ENCODE measurements at places on chromosomes 3 and 15.
A peak's percentile ranks its signal among the peaks of the same experiment; 100 is the strongest.

- peak; percentile 39 for DNase-seq
Measured at GRCh38 chr15:60384053-60384452, 13.7 kb downstream of the ANXA2 start.

- no peak for DNase-seq
Measured at GRCh38 chr3:46496746-46497555, 825 bp upstream of the RTP3 start.

- no peak for DNase-seq
Measured at GRCh38 chr15:91759560-91759959, 93.9 kb upstream of the SLCO3A1 start.

GRCh38 chr3:125001557-125002413, 54.0 kb downstream of the HEG1 start:
- DNase-seq, result no peak

GRCh38 chr3:149186219-149186618, 35.4 kb downstream of the CP start:
- DNase-seq, result no peak

- no peak for DNase-seq
Measured at GRCh38 chr3:135038186-135038585, 243.1 kb downstream of the EPHB1 start.

DNA sequence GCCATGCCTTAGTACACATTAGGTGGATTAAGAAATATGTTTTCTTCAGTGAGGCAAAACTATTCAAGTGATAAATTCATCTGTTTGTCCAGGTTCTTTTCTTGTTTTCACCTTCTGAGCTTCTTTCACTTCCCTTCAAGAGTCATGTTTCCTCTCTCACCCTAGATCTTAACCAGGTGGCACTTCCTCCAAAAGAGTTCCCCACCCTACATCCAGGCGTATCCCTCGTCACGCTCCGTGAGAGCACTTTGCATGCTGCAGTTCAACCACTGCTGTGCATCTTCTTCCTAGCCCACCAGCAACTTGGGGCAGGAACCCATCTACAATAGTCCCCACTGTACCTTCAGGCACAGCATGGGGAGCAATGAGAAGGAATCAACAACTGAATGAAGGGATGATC, 28.9 kb downstream of the OSBPL10 start:
- no peak for DNase-seq

- DNase-seq, result no peak
Measured at GRCh38 chr3:76998555-76998954, 41.3 kb upstream of the ROBO2 start.

GRCh38 chr3:192817506-192817905, 90.2 kb upstream of the FGF12 start:
- no peak for DNase-seq

GRCh38 chr15:49435174-49435573, 12.1 kb downstream of the FGF7 start:
- DNase-seq, result peak; percentile 43

GRCh38 chr3:155283092-155284056, 10.1 kb downstream of the STRIT1 start:
- DNase-seq, result no peak

GRCh38 chr3:183818706-183819624, 6.4 kb downstream of the MAP6D1 start:
- DNase-seq, result no peak

- DNase-seq, result no peak
Measured at GRCh38 chr3:30551927-30552326, 54.5 kb upstream of the TGFBR2 start.

GRCh38 chr15:34132881-34133280, 31.0 kb downstream of the PGBD4 start:
- no peak for DNase-seq

DNA sequence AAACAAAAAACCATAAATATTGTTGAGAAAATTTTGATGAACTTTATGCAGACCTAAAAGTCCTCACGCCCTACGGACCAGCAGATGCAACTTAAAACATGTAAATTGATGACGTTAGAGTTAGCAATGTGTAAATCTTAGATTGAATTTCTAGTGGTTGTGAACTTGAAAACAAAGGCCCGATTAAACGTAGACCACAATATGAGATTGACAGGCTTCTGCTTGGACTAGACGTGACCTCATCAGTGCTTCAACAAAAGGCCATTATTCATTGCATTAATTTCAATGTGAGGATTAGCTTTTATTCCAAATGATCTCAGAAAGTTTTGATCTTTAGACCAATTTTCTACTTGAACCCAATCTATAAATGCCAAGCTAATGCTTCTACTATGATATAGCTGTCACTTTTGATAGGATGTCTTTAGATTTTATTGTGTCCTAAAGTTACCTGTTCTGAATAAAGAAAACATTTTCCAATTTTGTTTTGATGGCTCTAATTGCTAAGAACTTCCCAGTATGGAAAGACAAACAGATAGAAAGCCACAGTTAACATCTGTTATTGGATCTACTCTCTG, 55.4 kb upstream of the SPPL2A start:
- DNase-seq, result no peak

DNA sequence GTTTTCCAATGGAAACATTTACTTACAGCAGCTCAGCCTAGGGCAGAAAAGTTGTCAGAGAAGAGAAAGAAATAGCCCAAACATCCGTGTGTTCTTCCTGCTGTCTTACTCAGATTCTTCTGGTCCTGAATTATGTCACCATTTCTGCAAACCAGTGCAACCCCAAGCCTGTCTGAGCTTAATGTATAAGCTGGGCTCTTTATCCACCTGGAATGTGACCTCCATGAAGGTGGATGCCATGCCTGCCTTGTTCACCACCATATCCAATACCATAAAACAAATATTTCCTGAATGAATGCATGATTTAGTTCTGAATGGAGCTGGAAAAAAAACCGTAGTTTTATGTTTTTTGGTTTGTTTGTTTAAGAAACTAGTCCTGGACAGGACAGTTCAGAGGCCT, 150.9 kb downstream of the RYR3 start:
- DNase-seq, result no peak

- DNase-seq, result no peak
Measured at GRCh38 chr3:184745526-184745925, 33.7 kb upstream of the MAGEF1 start.

GRCh38 chr3:146895026-146895749, 290.0 kb upstream of the PLSCR5 start:
- peak; percentile 79 for DNase-seq

- no peak for DNase-seq
Measured at GRCh38 chr15:58423831-58424608, 7.8 kb upstream of the LIPC start.

DNA sequence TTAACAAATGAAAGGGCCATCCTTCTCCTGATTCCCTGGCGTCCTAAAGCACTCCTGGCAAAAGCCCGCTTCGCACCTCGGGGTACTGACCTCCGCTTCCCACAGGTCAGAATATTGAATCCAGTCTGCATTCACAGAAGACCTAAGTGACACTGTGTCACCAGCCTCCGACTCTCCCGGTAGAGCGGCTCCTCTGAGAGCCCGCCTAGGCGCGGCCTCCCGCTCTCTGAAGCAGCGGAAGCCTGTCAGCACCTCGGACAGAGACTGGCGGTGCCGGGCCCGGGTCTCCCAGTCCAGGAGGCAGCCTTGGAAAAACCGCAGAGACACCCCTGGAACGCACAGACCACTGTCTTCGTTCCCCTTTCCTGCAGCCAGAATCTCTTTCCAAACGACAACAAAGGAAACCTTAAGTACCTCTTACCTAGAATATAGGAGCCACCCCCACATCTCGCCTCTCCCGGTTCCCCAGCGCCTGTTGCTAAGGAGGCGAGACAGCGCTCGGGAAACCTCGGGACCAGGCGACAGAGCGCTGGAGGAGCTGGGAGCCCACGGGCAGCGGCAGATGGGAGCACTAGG, 1.2 kb downstream of the GABRB3 start:
- DNase-seq, result no peak

- peak; percentile 43 for DNase-seq
Measured at GRCh38 chr3:100602506-100603444, 6.6 kb upstream of the ADGRG7 start.

DNA sequence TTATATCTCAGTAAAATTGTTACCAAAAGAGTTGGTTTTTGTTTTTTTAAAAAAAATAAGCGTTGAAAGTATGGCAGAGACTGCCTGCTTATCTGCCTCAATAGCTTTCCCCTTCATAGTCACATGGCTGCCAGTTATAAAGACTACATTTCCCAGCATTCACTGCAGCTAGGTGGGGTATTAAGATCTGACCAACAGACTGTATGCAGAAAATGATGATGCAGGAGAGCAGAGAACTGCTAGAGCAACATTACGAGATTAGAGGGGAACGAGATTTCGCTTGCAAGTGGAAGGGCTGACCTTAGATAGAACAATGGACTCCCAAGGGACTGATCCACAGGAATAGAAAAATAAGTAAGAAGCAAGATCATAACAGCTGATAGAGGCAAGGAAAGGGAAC, 14.3 kb downstream of the RHOA start:
- peak; percentile 47 for DNase-seq

DNA sequence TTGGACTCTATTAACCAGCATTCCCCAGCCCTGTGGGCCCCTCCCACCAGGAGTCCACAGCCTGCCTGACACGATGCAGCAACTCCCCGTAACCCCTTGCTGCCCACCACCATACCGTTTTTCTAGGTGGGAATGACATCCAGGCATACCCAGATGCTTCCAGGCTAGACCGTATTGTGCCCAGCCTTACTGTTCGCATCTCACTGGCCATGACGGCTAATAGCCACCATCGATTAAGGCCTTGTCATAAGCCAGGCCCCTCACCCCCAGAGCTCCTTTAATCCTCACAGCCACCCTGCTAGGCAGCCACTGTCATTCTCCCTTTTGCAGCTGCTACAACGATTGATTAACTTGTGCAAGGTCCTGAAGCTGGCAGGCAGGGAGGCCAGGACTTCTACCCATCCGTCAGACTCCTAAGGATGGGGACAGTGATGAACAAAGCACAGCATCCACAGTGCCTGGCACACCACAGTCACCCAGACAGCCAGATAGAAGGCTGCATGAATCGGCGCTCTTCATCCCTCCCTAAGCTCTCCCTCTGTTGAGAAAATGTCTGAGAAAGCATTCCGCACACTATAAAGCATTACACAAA, 60.0 kb upstream of the FLNB start:
- no peak for DNase-seq

- DNase-seq, result no peak
Measured at GRCh38 chr3:130712718-130713423, 33.8 kb downstream of the PIK3R4 start.

GRCh38 chr15:33822479-33822878, 145.8 kb upstream of the CHRM5 start:
- no peak for DNase-seq

GRCh38 chr3:99747915-99748314, 69.7 kb upstream of the CMSS1 start:
- DNase-seq, result peak; percentile 24

- no peak for DNase-seq
Measured at GRCh38 chr3:151526757-151527156, 65.9 kb upstream of the IGSF10 start.

DNA sequence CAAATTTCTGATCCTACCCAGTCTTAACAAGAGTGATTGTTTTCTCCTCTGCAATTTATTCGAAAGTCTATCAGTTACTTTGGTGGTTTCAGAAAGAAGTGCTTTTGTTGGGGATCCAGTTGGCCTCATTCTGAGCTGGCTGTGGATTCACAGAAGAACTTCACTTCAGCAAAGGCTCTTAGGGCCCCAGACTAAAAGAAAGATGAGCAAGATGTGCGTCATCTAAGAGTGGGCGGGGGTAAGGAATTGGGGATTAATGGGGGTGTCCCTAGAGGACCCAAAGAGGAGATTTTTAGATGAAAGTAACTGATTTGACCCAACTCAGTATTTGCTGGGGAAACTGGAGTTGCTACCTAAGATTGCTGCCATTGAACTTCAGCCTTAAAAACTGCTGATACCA, 63.9 kb upstream of the TSEN2 start:
- no peak for DNase-seq

DNA sequence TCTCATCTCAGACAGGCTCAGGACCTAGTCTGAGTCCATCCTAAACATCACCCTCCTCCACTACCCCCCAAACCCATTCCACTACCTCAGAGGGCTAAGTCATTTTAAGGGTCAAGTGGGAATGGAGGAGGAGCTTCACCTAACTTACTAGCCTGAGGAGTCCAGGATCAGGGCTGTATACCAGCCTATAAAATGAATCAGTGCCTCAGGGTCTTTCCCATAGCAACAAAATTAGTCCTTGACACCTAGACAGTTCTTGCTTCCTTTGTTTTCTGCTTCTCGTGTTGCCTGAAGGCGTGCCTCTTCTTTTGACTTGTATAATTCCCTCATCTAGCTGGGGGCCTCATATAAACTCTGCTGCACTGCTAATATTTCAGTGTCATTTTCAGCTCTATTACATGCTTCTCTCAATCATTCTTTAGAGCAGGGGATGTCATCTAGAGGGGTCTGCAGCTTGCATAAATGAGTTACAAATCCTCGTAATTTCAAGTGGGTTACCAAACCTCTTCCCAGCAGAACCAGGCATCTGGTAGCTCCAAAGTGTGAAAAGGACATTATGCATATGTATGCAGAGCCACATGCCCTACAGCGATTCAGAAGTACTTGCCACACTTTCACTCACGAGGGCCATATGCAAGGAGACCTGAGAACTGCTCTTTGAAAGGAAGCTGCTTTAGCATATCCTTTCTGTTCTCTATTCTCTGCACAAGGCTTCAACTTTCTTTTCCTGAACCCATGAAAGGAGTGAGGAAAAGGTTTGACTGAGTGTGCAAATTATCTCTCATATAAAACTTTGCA, 311.7 kb upstream of the SEMA6D start:
- DNase-seq, result no peak

GRCh38 chr3:157746391-157746790, 243.2 kb upstream of the VEPH1 start:
- no peak for DNase-seq

DNA sequence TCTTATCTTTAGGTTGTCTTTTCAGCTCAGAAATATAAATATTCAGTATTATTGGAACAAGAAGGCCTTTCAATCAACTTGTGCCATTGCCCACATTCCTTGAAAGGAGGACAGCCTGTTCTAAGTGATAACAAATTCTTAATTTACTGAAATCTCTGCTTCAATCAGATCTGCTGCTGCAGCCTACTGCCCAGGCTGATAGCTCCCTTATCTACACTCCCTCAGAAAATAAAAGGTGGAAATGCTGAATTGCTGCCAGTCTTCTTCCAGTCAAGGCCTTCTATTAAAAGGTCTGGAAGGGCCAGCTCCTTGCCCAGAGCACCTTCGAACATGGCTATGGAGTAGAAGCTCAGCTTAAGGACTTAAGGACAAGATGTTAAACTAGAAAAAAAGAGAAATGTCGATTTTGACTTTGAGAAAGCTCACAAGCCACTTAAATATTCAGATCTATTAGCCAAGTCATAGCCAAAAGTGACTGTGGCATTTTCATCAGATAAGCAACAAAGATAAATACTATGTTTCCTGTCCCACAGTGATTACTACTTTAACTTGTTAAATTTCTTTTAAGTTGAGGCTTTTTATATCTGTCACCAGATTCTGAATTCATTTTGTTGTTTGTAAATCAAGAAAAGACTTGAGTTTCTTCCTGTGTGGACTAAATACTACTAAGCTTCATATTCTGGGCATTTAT, 480.5 kb upstream of the CBLB start:
- no peak for DNase-seq

DNA sequence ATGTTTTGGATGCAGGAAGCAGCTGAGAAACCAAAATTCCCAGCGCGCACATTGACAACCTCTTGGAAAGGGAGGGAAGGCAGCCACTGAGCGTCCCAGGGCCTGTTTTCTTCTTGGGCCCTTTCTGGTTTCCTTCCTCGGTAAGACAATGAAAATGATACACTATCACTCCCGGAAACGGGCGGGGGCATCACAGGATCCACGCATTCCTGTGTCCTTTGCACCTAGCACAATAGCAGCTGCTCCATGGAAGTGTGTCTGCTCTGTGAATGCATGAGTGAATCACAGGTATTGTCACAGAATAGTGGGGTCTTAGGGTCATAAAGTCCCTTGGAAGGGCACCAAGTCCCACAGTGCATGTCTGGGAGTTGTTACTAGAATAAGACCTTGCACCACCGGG, 6.3 kb upstream of the ITPKA start:
- no peak for DNase-seq
